ENCODE measurements at places on chromosomes 2 and 18.

- DNase-seq: no peak
These were observed 46.4 kb downstream of the MREG start for GRCh38 chr2:215966951-215967350.

DNA sequence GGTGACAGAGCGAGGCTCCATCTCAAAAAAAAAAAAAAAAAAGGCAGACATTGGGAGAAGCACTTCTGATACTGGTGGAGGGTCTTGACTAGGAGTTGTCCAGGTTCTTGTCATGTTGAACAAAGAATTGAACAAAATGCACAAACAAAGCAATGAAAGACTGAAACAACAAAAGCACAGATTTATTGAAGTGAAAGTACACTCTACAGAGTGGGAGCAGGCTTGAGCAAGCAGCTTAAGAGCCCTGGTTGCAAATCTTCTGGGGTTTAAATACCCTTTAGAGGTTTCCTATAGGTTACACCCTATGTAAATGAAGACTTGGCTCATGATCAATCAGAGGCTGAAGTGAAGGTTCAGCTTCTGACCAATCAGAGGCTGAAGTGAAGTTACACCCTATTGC is 6.4 kb upstream of the SS18 start:
- DNase-seq: no peak

- DNase-seq: no peak
These were observed 226.5 kb upstream of the ARL4C start for GRCh38 chr2:234723400-234723799.

- DNase-seq: no peak
These were observed 24.7 kb upstream of the NT5C1B start for GRCh38 chr2:18614041-18614440.

DNA sequence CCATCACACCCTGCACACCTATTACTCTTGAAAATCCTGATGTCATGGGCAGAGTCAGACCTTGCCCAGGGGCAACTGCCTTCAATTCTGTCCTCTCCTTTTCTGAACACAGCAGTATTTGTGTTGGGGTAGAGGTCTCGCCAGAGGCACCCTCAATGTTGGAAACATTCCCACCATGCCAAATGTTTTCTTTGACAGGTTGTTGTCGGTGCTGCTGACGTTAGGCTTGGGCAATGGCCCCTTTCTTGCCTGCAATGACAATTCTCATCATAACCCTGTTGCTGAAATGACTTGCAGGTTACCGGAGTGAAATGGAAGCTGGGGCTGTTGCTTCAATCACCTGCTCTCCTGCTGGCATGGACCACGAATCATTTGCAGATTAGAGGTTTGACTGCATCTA is 17.9 kb downstream of the GKN1 start:
- no peak for DNase-seq
